ENCODE measurements at places on chromosomes 4 and X.

- DNase-seq, result no peak
Observed at GRCh38 chrX:40471965-40472648, 108.7 kb upstream of the ATP6AP2 start.

GRCh38 chrX:154730253-154730891 is 20.5 kb downstream of the GAB3 start:
- no peak for DNase-seq

GRCh38 chrX:136679531-136679930 is 31.6 kb downstream of the CD40LG start:
- DNase-seq, result no peak

GRCh38 chr4:140057701-140058100 is 96.3 kb downstream of the MAML3 start:
- no peak for DNase-seq

GRCh38 chr4:53195815-53196661 is 169.8 kb downstream of the SCFD2 start:
- DNase-seq, result no peak

DNA sequence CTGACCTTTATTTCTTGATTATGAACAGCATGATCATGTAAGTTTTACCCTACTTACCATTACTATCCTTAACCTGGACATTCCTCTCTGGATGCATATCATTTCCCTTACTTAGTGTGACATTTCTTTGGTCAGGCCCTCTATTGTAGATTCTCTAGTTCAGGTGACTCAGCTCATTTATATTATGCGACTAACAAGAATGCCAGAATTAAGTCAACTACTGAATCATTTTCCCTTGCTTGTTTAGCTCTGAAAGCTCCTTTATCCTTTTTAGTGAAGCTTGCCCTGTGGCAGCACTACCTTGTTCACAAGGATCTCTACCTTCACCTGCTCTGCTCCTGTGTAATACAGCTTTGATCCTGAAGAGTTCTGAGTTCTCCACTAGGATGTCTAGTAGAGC is 15.1 kb upstream of the UGT2B17 start:
- peak; percentile 37 for DNase-seq

DNA sequence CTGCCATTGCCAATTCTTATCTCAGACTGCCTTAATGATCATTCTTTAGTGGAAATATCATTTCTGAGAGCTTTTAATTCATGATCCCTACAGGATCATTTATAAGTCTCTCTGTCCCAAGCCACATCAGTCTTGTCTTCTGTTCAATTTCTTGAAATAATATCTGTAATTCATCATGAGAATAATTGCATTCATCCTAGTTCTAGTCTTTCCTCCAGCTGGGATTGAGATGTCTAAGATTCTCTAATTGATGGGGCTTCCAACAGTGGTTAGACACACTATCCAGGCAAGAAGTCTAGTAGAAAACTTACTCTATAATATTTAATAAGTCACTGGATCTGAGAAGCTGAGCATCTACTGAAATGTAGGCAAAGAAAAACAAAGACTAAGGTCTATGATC is 854.7 kb upstream of the ADGRL3 start:
- DNase-seq, result no peak

GRCh38 chr4:119206178-119206577 is 6.3 kb upstream of the USP53 start:
- DNase-seq, result no peak

- DNase-seq, result peak; percentile 31
Observed at GRCh38 chr4:6019316-6020263, 1.4 kb upstream of the C4orf50 start.

DNA sequence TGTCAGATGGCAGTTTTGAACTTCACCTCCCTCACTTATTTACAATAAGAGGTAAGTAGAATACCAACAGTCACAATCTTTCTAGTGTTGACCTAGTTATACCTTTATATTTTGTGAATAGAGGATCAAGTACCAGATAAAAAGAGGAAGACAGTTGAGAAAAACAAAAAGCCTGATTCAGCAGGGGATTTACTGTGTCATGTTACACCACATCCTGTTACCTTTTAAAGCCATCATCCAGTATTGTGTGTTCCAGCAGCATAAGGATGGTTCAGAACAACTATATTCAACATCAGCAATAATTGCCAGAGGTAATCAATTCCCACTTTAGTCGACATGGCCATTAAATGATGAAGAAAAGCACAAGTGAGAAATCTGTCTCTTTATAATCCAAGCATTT is 21.3 kb upstream of the CXCL6 start:
- peak; percentile 70 for DNase-seq

GRCh38 chrX:2387614-2388239 is 113.0 kb downstream of the DHRSX start:
- peak; percentile 33 for DNase-seq

GRCh38 chrX:124388562-124388961 is 42.2 kb downstream of the SH2D1A start:
- peak; percentile 36 for DNase-seq

- no peak for DNase-seq
Observed at GRCh38 chr4:104983615-104984179, 163.0 kb upstream of the TET2 start.

GRCh38 chrX:23919706-23920320 is 12.0 kb downstream of the CXorf58 start:
- DNase-seq, result peak; percentile 39

- DNase-seq, result no peak
Observed at GRCh38 chrX:155997436-155997835, at the start of gene IL9R. Gene IL9R, plus strand, starts transcription at chrX:155997696. Its CDS starts 64 bp downstream, at chrX:155997760.

DNA sequence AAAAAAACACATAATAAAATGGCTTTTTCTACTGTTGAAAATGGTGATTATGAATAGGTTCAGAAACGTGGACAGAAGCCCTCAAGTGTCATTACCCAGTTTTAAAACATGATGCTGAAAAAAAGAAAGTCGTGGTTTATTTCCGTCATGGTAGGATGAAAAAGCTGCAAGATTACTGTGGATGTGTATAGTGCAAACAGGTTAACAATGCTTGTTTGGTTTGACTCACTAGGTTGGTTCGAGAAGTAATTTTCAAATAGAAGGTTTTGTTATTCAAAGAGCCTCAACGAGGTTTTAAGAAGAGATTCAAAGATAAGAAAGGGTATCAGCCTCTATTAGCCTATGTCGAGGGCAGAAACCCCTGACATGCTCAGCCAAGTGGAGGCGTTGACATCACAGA is 2.5 kb upstream of the RXFP1 start:
- no peak for DNase-seq

GRCh38 chr4:114384629-114385028 is 214.0 kb upstream of the UGT8 start:
- DNase-seq, result no peak

DNA sequence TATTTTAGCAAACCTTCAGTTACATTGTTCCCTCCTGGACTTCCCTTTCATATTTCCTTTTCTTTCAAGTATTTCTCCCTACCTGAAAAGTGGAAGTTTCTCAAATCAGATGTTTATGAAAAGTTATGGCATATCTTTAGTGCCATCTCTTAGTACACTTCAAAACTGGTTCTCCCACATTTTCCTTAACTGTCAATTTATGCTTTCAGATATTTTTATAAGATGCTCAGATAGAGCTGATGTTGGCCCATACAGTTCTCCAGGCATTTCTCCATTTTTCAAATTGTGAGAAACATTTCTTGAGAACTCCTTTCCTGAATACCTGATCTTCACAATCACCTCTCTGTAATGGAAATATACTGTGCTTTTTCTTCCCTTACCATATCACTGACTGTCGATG is 32.5 kb upstream of the AP1AR start:
- DNase-seq, result no peak

DNA sequence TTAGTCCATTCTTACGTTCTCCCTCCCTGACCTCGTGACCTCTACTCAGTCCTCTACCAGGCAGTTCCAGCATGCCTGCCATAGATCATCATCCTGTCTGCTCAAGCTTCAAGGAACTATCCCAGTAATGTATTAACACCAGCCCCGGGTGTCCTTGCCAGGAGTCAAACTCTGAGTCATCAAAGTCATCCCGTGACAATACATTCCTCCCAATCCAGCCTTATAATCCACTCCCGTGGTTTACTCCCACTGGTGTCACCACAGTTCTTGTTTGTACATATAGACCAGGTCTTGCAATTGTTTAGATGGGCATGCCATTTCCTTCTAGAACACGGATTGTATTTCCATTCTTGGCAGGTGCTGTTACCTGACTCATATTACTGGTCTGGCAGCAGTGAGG is 68.7 kb upstream of the TAB3 start:
- peak; percentile 69 for DNase-seq

DNA sequence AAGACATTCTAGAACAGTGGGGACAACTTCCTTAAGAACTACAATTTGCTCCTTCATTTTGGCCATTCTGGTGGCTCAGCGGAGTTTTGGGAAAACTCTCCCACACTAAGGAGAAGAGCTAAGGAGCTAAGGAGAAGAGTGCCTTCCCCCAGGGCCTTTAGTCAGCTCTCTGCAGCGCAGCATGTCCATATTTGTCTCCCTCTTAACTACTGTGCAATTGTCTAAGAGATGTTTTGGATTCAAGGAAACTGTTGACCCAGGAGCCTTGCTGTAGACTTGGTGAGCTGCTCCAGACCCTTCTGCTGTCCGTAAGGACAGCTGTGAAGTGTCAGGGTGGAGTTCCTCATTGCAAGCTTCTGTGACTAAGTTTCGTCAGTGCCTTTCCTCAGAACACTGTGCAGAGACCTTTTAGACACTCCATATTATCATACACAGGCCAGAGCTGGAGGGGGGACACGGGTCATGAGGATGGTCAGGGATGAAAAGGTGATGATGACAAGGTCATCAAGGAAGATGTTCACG is 179.0 kb downstream of the NHS start:
- DNase-seq, result no peak

DNA sequence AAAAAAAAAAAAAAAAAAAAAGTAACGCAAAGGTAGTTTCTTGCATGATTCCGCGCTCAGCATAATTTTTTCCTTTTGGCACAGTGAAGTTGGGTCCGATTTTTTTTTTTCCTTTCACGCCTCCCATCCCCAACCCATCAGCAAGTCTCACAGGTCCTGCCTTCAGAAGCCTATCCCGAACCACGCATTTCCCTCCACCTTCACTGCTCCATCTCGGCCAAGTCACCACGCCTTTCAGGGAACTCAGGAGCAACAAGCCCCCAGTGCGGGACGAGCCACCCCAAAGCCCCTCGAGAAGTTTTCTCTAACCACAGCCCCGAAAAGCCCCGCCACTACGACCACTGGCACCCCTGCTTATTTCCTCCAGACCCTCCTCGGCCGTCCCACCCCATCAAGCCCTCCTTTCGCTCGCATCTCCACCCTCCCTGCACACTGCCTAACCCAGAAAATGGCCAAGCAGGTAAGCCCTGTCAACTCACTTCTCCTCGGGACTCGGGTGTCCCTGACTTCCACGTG is 1.0 kb downstream of the SLBP start:
- DNase-seq, result no peak

- DNase-seq, result peak; percentile 8
Observed at GRCh38 chrX:108199691-108200090, 108.1 kb downstream of the ATG4A start.

GRCh38 chr4:176999935-177000543 is 207.3 kb upstream of the VEGFC start:
- DNase-seq, result peak; percentile 69

GRCh38 chr4:27048429-27049238 is 188.0 kb downstream of the STIM2 start:
- peak; percentile 43 for DNase-seq

- no peak for DNase-seq
Observed at GRCh38 chr4:102141842-102142241, 203.4 kb downstream of the SLC39A8 start.

GRCh38 chr4:98663226-98664006 is 5.0 kb upstream of the TSPAN5 start:
- DNase-seq, result no peak

DNA sequence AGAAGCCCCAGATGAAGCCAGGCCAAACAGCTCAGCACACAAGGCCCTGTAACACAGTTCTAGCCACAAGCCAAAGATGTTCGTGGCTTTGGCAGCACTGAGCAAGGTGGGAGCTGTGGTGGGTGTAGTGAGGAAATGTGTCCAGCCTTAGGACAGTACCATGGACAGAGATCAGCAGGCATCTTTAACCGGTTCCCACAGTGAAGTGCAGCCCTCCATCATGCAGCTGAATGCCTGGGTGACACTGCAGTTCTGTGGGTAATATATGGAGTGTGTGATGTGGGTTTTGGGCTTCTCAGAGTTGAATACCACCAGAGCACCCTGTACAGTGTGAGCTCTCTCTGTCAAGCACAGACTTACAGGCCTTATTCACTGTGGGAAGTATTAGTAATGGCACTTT is 6.0 kb upstream of the NEXMIF start:
- peak; percentile 1 for DNase-seq

DNA sequence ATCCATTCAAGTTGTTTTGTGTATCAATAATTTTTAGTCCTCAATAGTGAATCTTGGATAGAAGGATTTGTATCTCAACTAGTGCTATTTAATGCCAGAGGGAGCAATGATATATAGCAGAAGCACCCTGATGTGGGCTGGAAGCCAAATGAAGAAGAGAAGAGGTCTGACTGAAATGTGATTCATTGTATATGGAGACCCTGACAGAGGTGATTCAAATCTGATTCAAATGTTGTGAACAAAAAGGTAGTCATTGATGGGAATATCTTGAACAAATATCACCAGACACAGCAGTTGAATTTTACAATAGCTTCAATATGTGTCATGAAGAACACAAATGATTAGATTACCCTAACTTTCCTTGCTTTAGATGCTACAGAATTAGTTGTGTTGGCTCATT is 27.5 kb upstream of the SULT1B1 start:
- DNase-seq, result peak; percentile 89

DNA sequence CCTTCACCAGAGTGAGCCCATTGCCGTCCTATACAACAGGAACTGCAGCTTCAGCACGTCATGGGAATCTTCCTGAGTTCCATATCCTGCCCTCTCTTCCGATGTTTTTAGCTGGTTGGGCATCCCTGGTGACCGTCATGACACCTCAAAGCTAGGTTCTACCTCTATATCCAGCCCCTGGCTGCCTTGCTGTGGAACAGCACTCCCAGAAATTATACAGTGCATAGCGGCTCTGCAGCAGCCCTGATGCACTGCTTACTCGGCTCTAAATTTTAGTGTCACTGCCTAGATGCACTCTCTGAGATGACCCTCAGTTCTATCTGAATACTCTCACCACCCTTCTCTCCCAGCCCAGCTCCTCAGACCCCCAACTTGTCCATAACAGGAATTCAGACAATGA is 44.3 kb downstream of the ARHGEF38 start:
- DNase-seq, result no peak

- peak; percentile 39 for DNase-seq
Observed at GRCh38 chr4:144787365-144788258, 141.7 kb downstream of the HHIP start.

GRCh38 chr4:69818060-69818639 is 41.8 kb downstream of the SULT1E1 start:
- DNase-seq, result no peak

GRCh38 chr4:24352112-24352511 is 232.2 kb downstream of the DHX15 start:
- DNase-seq, result no peak

DNA sequence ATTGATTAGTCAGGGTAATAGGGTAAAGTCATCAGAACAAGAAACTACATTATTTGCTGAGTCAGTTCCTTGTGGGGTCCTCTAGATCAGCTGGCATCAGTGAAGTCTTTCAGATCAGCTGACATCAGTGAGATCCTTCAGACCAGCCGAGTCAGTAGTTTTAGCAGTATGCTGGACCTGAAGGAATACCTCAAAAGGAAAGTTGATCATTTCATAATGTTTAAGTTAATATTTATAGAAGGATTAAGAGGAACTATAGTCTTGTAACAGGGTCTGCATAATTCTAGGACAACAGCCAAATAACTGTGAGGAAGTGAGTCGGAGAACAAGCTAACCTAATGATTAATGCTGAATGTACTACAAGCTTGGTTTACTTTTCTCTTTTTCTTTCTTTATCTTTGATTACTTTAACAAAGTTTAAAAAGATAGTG is 958 bp upstream of the UGT2B7 start:
- peak; percentile 80 for DNase-seq

Measured in HT1080 (cell line).